Adrenal gland (tissue), 19 donors: ENCODE measurements at places on chromosomes 3 and 15. TPM values are rescaled to one million over a fixed set of nuclear protein-coding genes. Genes with fewer than 3 reads are reported as not detected.

DNA sequence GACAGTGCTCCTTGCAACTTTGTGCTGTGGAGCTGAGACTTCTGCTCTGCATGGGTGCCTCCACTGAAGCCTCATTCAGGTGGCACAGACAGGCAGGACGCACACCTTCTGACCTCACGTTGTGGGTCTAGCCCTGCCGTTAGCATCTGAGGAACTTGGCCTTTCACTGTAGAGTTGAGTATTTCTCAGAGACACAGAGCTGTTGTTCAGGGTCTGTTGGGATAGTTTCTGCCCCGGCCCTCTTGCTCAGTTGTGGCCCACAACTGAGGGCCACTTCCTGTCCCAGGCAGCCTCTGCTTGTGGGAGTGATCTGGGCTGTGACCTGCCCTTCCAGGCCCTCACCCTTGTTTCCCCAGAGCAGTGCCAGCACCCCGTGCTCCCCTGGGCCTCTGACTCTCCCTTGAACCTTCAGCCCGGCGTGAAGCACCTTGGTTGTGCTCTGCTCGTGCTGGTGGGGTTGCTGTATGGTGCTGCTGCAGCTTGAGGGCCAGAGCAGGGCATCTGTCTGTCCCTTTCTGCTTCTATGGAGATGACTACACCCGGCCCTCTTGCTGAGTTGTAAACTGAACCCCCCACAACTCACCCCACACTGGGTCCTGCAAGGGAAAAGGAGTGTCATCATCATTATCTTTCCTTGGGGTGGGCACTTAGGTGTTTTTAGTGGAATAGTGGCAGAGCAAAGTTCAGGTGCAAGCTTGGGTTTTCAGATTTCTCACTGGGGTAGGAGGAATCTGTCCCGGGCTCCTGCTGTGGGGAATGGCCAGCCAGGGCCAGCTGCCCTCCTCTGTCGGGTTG is 11.7 kb downstream of the BAHD1 start:
- H3K27ac ChIP-seq, result no peak overlapping the region
- no peaks in the 10 kb centered on the region for H3K27me3 ChIP-seq
- no peaks in the 10 kb centered on the region for H3K36me3 ChIP-seq
- H3K4me3 ChIP-seq, result no peak overlapping the region

DNA sequence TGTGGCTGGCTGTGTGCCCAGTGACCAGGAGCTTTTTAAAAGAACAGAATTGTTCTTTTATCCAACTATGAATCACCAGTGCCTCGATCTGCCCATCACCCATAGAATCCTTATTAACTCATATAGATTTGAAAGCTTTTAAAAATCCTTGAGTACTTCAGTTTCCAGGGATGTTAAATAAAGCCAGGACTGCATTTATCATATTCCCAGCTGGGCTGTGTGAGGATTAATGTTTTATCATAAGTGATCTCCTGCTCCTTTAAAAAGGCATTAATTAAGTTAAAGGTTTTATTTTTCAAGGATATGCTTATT is 234.0 kb downstream of the MYRIP start:
- DNase-seq, result peak; percentile 17
- H3K36me3 ChIP-seq, result no peaks in the 10 kb centered on the region
- no peaks in the 10 kb centered on the region for H3K27me3 ChIP-seq
- H3K4me1 ChIP-seq, result no peaks in the 10 kb centered on the region
- no peak overlapping the region for H3K4me3 ChIP-seq
- no peak overlapping the region for H3K27ac ChIP-seq

CLDN16 gene
- 2.2 TPM for total RNA-seq

RBP2 gene
- 2.2 TPM for total RNA-seq

TMEM202 gene
- not detected for total RNA-seq

TTLL13 gene
- total RNA-seq, result 0.42 TPM

DNA sequence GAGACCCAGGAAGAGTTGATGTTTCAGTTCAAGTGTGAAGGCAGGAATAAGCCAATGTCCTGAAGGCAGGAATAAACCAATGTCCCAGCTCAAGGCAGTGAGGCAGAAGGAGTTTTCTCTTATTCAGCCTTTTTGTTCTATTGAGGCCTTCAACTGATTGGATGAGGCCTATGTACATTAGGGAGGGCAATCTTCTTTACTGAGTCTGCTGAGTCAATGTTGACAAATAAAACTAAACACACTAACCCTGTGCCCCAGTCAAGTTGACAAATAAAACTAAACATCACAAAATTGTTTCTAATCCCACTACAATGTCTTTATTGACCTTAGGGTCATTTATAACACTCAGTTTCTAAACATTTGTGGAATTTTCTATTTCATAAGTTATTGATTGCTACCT is 100.0 kb downstream of the CACNA2D3 start:
- H3K36me3 ChIP-seq, result no peaks in the 10 kb centered on the region
- H3K4me3 ChIP-seq, result no peak overlapping the region
- DNase-seq, result no peak
- H3K4me1 ChIP-seq, result no peaks in the 10 kb centered on the region

MINAR1 gene
- 25.3 TPM for total RNA-seq

DNA sequence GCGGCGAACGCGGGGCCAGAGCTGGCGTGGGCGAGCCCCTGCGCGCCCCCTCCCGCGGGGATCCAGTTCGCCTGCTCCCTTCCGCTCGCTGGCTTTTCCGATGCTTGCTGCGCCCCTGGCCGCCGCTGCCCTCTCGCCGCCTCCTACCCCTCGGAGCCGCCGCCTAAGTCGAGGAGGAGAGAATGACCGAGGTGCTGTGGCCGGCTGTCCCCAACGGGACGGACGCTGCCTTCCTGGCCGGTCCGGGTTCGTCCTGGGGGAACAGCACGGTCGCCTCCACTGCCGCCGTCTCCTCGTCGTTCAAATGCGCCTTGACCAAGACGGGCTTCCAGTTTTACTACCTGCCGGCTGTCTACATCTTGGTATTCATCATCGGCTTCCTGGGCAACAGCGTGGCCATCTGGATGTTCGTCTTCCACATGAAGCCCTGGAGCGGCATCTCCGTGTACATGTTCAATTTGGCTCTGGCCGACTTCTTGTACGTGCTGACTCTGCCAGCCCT is 721 bp downstream of the P2RY1 start:
- H3K4me3 ChIP-seq, result no peak overlapping the region
- peaks cover 6% of the 10 kb centered on the region for H3K27me3 ChIP-seq
- peak overlapping the region; percentile 39 for H3K27ac ChIP-seq
- no peaks in the 10 kb centered on the region for H3K36me3 ChIP-seq
